T-helper 1 cell (primary cell): ENCODE measurements at places on chromosomes 1 and 21.

DNA sequence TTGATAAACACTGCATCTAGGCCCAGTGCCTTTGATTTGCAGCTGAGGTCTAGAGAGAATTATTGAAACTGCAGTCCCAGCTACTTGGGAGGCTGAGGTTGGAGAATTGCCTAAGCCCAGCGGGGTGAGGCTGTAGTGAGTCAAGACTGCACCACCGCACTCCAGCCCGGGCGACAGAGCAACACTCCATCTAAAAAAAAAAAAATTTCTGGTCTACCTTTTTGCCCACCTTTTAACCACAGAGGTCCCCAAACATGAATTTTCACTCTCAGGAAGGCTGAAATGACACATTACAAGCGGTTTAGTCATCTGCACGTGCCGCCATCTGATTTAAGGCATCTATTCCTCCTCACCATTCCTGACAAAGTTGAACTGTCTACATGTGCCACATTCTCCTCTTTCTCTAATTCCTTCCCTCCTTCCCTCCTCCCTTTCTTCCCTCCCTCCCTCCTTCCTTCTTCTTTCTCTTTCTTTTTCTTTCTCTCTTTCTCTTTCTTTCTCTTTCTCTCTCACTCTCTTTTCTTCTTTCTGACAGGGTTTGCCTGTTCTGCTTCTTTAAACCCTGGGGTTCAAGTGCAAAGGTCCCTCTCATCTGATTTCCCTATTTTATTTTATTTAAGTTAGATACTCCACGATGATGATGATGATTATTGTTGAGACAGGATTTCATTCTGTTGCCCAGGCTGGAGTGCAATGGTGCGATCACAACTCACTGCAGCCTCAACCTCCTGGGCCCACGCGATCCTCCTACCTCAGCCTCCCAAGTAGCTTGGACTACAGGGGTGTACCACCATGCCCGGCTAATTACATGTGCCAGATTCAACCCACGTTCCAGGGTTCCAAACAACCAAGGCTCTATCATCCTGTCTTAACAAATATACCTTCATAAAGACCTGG lies 3.0 kb upstream of the SOD1 start:
- DNase-seq, result peak; percentile 30

DNA sequence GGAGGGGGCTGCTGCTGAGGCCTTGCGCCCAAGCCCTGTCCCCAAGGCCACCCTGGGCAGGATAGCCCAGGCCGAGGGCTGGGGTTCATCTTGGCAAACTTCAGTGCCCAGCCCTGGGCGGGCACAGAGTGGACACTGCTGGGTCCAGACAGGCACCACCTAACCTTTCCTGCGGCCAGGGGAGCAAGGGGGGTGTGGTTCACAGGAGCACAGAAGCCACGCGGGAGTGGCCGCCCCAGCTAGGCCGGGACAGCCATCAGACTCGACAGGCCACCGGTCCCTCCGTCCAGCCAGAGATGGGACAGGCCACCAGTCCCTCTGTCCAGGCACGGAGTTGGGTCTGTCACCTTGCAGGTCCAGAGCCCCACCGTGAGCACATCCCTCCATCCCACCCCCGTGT lies 28.9 kb downstream of the ARHGEF16 start:
- no peak for DNase-seq

DNA sequence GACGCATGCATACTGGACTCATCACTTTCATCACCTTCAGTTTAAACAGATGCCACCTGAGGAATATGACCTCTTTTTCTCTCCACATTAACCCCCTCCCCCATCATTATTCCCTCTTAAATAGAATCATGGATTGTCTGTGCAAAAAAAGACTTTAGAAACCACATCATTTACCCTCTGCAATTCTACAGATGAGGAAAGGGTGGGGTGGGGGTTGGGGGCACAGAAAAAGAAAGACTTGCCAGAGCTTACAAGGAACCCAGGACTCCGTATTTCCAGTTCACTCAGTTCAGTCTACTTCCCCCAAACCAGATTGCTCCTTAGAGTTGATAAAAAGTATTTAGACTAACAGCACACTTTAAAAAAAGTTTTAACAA lies 26.2 kb upstream of the NFIA start:
- no peak for DNase-seq

DNA sequence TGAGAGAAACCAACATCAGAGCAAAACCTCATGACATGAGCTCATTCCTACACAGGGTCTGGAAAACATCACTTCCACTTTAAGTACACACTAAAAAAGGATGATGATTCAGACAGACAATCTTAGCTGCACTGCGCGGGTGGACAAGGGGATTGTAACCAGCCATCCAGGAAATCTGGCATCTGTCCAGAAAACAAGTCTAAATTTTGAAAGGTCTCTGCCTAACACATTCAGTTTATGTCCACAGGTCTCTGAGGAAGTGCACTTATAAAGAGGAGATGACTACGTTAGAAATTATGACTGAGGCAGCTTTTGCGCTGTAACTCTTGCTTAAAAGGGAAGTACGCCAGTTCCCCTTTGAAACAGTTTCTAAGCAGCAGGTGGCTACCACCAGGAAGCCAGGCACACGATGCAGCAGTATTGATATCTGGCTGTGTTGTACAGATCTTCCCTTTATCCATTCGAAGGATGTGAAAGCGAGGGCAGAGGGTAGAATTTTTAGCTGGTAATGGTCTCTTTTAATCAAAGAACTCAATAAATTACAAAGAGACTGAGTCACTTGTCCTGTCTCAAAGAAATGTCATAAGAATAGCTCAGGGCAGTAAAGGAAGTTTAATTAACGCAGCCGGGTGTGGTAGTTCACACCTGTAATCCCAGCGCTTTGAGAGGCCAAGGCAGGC lies 128.0 kb downstream of the SETD4 start:
- peak; percentile 56 for DNase-seq

DNA sequence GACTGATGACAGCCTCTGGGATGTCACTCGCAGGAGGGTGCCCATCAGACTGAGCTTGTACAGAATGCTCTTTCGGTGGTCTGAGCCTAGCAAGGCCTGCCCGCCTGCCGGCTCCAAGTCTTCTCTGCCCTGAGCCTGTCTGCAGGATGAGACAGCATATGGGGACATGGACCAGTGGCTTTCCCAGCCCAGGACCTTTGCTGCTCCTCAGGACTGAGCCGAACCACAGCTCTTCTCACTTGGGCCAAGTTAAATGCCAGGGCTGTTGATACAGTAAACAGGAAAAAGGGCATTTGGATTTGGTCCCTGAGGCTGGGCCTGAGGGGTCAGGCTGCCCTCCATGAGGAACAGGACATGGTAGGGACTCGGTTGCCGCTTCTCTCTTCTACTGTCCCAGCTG lies 64.3 kb upstream of the EPS8L3 start:
- no peak for DNase-seq

DNA sequence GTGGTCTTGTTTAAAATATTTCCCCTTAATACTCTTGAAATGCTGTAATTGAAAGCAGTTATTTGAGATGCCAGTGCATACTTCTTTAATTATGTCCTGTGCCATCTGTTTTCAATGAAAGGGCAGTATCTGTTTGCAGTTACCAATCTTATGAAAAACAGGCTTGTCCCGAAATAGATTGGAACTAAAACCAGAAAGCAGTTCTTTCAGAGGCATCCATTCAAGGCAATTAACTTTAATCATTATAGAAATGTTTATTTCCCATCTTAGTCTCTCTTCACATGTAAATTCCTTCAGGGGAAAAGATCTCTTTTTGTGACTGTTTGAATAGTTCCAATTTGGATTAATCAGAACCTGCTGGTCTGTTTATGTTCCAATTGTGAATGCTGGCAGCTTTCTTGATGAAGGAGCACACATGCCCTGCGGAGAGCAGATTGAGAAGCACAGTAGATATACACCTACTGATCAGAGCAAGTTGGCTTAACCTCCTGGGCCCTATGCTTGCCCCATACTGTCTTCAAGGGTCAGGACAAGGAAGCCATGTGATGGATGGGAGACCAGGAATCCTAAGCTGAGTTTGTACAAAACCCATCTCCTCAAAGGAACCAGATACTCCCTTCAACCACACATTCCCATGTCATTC lies 41.6 kb upstream of the MROH9 start:
- no peak for DNase-seq

DNA sequence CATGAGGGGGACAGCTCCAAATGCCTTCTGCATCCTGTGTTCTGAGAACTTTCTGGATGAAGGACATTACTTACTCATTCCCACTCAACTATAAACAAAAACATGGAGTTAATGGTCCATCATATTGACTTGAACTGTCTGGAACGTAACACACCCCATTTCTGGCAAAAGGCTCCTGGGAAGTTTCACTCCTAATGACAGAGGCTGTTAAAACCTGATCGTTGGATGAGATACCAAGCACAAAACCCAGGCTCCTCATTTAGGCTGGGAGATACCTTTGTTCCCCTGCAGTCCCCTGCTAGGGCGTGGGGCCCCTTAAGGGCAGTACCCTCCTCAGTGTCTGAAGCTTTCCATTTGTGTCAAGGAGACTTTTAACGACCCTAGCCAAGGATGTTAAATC lies 78.9 kb downstream of the RHOU start:
- no peak for DNase-seq

DNA sequence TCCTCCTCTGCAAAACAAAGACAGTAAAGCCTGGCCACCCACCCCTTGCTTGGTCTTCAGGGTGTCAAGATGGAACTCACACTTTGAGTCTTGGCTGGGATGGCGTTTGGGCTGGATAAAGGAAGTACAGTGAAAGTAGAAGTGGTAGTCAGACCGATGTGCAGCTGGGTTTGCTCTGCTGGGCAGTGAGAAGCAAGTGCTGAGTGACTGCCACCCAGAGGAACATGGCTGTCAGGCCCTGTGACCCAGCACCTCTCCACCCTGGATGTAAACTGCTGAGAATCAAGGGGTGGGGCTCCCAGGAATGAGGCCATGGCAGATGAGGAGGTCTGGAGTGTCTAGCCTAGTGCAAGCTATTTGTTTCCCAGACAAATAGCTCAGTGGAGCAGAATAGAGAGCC lies 51.2 kb downstream of the POFUT2 start:
- no peak for DNase-seq

- DNase-seq, result no peak
Observed at GRCh38 chr1:63294803-63295594, 27.4 kb upstream of the FOXD3 start.

GRCh38 chr1:27438621-27439061 lies 46.2 kb downstream of the GPR3 start:
- DNase-seq, result no peak

- no peak for DNase-seq
Observed at GRCh38 chr21:42306366-42307035, 8.7 kb downstream of the TFF3 start.

- no peak for DNase-seq
Observed at GRCh38 chr1:9960706-9961562, 17.7 kb downstream of the NMNAT1 start.

- DNase-seq, result no peak
Observed at GRCh38 chr21:28627691-28628090, 365.0 kb downstream of the LTN1 start.

GRCh38 chr1:111965781-111966443 lies 23.6 kb downstream of the KCND3 start:
- DNase-seq, result no peak

DNA sequence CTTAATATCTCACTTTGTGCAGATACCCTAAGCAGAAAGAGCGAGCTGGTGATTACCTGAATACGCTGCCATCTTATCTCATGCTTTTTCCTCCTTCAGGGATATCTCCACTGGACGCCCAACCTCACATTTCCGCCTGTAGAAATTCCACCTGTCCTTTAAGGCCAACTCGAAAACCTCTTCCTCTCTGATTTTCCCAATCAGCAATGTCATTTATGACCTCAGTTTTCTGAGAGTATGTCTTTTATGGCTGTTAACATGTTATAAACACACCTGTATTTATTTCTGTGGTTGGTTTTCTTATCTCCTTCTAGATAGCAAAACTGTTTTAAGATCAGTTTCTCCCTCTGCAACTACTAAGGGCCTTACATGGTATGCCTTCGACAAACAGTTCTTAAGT lies 41.1 kb downstream of the CD34 start:
- DNase-seq, result no peak

DNA sequence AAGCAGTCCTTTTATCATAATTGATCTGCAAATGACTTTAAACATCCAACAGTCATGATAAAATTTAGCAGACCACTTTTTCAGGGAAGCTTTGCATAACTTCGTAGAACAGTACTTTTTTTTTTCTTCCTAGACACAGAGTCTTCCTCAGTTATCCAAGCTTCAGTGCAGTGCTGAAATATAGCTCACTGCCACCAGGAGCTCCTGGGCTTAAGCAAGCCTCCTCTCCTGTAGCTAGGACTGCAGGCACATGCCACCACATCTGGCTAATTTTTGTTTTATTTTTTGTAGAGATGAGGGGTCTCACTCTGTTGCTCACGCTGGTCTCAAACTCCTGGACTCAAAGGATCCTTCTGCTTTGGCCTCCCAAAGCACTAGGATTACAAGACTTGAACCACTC lies 3.8 kb downstream of the F13B start:
- DNase-seq, result no peak

DNA sequence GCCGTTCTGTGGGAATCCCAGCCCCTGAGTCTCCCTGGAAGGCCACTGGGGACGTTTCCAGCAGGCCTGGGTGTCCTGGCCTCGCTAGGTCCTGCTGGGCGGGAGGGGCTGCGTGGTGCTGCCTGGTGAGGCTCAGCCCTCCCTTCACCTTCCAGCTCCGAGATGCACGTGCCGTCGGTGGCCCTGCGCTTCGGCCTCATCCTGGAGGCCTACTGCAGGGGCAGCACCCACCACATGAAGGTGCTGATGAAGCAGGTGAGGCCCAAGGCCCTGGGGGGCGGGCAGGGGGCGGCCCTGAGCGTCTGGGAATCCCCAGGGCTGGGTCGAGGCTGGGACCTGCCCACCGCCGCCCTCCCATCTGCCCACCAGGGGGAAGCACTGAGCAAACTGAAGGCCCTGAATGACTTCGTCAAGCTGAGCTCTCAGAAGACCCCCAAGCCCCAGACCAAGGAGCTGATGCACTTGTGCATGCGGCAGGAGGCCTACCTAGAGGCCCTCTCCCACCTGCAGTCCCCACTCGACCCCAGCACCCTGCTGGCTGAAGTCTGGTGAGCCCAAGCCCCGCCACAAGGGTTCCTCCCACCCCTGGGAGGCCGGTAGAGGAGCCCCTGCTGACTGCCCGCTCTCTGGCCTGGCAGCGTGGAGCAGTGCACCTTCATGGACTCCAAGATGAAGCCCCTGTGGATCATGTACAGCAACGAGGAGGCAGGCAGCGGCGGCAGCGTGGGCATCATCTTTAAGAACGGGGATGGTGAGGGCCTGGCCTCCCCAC lies 70.3 kb downstream of the PIK3CD start:
- DNase-seq, result no peak

- no peak for DNase-seq
Observed at GRCh38 chr1:27945020-27945419, 10.2 kb downstream of the SMPDL3B start.

- DNase-seq, result no peak
Observed at GRCh38 chr1:93710499-93711453, 29.1 kb upstream of the BCAR3 start.

- DNase-seq, result no peak
Observed at GRCh38 chr1:15326691-15327588, 79.9 kb downstream of the FHAD1 start.

GRCh38 chr1:185483664-185484450 lies 166.8 kb upstream of the IVNS1ABP start:
- DNase-seq, result no peak

- peak; percentile 5 for DNase-seq
Observed at GRCh38 chr1:31981972-31982371, 31.7 kb upstream of the KHDRBS1 start.

GRCh38 chr1:227559926-227560325 lies 3.4 kb upstream of the ZNF678 start:
- DNase-seq, result no peak
